Activated gamma-delta T cell treated with anti-CD3 and anti-CD28 coated beads, Interleukin-2, amount 50 U/mL, for 16 hours (primary cell): ENCODE measurements at places on chromosomes 2 and 18.

- DNase-seq: no peak
These were observed 84.5 kb upstream of the ARHGAP28 start for GRCh38 chr18:6644836-6645627.

DNA sequence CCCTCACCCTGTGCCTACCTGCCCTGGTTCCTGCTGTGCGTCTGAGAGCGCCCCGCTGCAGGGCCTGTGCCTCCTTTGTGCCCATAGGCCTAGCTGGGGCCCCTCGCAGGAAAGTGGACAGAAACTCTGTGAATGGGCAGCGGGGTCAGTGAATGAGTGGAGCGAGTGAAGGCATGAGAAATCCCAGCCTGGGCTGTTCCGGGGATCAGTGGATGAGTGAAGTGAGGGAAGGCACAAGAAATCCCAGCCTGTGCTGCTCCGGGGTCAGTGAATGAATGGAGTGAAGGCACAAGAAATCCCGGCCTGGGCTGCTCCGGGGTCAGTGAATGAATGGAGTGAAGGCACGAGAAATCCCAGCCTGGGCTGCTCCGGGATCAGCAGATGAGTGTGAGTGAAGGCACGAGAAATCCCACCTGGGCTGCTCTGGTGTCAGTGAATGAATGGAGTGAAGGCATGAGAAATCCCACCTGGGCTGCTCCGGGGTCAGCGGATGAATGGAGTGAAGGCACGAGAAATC is 2.0 kb downstream of the COLEC11 start:
- no peak for DNase-seq

DNA sequence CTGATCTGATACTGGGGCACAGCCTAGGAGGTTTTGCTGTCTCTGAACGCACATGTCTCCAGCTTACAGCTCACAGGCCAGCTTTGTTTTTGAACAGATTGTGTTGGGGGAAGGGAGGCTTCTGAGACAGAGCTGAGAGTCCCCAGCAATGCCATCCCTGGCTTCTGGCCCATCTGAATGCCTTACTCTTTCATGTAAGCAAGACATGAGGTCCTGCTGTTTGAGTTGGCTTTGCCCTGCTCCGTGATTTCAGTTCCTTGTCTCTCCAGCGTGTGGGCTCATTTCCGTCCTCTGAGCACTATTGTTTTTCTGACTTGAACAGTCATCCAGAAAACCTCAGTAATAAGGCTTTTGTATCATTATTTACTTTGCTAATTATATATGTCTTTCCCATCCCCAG is 194.9 kb upstream of the TNP1 start:
- DNase-seq: no peak

GRCh38 chr2:98948956-98949739 is 13.1 kb upstream of the CRACDL start:
- no peak for DNase-seq

DNA sequence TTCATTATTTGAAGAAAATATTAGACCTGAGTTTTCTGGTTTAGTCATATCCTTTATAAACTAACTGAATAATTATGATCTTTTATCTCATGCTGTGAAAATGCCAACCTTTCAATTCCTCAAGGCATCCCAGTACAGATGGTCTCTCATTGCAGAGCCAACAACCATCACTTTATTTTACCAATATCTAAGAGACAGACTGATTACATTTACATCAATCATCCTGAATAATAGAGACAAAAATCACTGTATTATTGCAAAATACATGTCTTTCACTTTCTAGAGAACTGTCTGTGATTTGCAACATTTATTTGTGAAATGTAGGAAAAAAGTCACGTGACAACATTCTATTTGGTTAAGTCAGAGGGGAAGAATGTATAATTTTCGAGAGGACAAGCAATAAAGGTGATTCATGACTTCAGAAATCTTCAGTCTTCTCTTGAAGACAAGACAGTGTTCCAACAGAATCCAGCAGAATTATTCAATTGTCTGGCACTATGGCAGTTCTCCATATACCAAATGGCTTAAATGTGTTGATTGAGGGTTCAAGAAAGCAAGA is 503.6 kb upstream of the SYT4 start:
- no peak for DNase-seq

- DNase-seq: no peak
These were observed 84.4 kb downstream of the DPP10 start for GRCh38 chr2:114526841-114527240.

GRCh38 chr18:41077076-41077475 is 878.0 kb upstream of the PIK3C3 start:
- no peak for DNase-seq

DNA sequence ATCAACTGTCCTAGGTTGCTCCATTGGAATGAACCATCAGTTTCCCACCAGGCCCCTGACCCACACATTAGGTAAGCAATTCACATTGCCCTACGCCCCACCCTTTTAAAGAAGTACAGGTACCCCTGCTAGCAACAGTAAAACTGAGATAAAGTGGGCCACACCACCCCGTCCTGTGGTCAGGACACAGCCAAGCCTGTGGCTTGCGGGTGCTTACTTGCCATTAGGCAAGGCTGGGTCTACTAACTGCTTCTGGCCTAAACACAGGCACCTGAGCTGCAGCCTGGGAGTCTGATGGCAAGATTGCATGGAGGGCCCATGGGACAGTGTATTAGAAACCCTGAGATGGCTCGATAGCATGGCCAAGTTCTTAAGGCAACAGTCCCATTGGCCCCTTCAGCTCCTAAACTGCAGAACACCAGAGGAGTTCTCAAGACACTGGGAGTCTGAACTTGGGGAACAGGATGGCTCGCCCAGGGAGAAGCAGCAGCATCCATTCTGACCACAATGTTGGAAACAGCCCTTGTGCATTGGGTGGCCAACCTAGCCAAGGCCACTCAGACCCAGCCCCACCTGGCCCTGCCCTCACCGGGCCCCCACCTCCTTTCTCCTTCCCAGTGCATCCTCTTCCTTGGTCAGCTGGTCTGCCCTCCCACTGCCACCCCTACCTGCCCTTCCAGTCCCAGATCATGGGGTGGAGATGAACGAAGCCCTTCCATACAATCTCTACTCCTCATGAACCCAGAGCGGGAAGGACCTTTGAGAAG is 177.1 kb downstream of the TNS1 start:
- DNase-seq: no peak

DNA sequence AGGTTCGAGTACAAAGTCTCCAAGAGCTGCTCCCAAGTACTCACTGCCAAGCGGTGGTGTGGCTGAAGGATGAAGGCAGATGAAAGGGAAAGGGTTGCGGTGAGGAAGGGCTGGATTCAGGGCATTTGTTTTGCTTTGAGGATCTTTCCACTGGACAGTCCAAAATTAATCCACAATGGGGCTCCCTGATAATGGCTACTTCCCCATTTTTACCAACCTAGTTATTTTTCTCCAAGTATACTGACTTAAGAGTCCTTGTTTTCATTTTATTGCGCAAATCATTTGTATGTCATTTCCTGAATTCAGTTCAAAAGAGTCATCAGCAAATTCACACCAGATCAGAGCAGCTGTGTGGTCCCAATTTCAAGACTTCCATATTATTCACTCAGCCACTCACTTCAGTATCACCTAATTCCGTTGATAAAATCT is 464 bp upstream of the SESTD1 start:
- DNase-seq: no peak

- DNase-seq: no peak
These were observed 98.3 kb downstream of the MEIS1 start for GRCh38 chr2:66532972-66533868.

DNA sequence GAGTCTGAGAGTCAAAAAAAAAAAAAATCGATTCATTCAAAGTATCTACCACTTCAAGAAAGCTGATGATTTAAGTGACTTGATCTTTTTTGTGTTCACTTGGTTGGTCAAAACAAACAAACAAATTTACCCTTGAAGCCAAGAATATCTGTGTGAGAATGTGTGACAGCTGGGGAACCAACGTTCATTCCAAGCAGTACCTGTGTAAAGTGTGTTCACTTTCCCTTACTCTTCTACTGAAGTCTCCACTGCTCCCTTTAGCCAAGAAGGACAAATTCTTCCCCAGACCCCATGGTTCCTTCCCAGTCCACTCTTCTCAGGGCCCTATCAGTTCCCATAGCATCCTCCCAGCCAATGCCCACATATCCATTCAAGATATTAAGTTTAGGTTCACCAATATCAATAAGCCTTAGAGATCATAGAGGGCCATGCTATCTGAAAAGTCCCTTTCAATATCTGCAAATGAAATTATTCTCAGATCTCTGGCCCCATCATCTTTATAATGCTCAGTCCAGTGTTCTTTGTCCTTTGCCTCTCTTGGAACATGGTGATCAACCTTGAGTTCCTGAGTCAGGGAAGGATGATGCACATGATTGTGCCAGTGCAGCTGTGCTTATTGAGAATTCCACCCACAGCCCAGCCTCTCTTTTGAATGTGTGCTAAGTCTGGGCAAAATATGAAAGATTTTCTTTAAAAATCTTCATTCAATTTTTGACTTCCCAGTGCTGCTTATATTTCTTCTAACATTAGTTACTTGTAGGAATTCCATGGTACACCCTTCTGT is 82.8 kb upstream of the DTNA start:
- DNase-seq: no peak

DNA sequence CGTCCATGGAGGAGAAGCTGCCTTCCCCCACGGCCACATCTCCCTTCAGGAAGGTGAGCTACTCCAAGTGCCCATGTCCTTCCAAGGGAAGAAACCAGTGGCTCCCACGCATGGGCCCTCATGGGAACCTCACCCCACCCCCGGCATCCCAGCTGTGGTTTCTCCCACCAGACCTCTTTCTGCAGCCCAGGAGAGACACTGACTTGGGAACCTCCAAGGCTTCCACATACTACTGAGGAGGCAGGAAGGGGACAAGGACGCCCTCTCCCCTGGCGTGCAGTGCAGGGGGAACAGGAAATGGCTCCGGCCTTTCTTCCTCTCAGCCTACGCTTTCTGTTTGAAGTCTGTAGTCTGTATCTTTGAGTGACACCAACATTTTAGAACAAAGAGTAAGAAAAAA is 104.5 kb upstream of the EPC2 start:
- DNase-seq: no peak

DNA sequence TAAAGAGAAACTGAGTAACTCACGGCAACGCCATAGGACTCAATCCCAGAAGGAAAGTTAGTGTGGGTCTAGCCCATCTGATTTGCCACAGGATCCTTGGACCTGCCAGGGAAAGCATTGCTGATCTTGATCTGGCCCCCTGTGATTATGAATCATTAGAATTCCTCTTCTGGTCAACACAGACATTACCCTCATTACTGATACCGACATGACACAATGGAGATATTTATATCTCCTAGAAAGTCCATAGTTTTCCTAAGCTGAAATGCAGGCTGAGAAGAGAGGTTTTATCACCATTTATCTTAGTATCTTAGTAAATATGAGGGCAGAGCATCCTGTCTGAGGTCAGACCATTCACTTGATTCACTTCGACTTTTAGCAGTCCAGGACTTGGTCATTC is 75.5 kb upstream of the CCDC68 start:
- DNase-seq: no peak

DNA sequence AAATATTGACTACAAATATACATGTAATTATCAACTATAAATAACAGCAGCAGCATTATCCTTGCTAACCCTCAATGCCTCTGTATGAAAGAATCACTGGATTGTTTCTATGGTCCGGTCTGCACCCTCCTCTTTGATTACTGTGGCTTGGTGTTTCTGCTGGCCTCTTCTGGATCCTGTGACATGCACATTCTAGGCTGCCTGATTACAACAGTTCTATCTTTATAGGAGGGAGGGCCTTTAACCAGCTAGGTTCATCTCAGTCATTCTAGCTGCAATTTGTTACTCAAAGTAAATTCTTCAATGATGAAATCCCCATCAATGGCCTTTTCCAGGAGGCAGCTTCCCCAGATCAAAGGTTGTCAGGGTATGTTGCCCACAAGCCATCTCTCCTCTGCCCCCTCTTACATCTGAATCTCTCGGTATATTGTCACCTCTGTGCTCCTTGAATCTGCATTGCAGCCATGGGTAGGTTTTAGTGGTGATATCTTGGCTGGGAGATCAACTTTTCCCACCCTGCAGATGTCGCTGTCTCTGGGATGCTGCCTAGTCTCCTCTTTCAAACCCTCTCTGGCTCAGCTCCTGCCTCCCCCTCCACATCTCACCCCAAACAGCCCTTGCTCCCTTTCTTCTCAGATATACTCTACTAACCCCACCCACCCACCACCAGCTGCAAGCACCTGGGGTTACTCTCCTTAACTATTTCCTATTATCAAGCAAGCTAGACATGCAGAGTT is 106.2 kb upstream of the BZW1 start:
- DNase-seq: no peak

DNA sequence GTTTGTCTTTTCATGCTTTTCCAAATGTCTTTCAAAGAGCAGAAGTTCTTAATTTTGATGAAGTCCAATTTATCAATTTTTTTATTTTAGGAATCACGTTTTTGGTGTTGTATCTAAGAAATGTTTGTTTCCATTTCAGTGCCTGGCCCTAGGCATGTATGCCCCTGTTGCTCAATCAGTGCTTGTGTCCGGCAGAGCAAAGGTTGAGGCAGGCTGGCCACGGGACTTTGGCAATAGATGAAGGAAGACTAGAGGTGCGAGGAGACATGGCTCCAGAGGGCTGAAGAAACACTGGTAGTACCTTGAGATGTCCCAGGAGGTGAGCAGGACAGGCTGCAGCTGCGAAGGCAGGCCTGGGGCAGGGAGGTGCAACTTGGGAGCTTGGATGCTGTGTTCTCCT is 10.1 kb upstream of the B3GNT7 start:
- no peak for DNase-seq

- no peak for DNase-seq
These were observed 159.0 kb upstream of the CCDC195 start for GRCh38 chr2:224875153-224875552.

DNA sequence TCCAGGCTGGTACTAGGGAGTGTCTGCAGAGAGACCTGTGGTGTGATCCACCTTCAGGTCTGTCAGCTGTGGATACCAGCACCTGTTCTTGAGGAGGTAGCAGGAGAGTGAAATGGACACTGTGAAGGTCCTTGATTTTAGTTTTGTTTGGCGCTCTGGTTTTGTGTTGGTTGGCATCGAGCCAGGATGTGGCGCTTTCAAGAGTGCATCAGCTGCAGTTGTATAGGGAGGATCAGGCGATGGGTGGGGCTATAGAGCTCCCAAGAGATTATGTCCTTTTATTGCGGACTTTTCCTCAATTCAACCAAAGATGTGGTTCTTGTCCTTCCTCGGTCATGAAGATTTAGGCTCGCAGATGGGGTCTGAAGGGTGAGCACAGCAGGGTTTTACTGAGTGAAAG is 37.5 kb downstream of the SLC39A10 start:
- no peak for DNase-seq
